ENCODE measurements at places on chromosomes 2 and 18.

- DNase-seq: no peak
Measured at GRCh38 chr2:173148520-173148919, 72.9 kb downstream of the MAP3K20 start.

GRCh38 chr18:41940506-41941215, 14.4 kb upstream of the PIK3C3 start:
- no peak for DNase-seq

DNA sequence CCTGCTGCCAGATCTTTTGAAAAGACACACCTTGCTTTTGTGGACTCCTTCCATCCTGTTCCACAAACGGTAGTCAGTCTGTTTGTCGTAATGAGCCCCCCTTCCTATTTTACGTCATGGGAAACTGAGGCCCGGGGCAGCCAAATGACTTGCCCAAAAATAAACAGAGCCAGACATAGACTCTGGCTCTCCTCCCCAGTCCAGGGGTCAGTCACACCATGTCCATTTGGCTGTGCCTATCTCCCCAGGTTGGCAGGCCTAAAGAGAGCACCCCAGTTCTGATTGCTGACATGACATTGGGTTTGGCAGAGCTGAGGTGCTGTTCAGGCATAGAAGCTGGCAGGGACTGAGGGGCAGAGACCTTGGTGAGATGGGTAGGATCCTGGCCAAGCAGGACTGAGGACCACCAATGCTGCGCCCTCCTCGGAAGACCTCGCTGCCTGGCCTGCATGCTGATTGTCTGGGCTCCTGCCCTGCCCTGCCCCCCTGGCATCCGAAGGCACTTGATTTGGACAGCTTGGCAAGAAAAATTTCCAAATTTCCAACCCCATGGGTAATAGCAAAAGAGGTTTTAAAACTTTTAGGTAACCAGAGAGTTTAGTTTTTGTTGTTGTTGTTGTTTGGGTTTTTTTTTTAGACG, 335.4 kb downstream of the DYSF start:
- no peak for DNase-seq

DNA sequence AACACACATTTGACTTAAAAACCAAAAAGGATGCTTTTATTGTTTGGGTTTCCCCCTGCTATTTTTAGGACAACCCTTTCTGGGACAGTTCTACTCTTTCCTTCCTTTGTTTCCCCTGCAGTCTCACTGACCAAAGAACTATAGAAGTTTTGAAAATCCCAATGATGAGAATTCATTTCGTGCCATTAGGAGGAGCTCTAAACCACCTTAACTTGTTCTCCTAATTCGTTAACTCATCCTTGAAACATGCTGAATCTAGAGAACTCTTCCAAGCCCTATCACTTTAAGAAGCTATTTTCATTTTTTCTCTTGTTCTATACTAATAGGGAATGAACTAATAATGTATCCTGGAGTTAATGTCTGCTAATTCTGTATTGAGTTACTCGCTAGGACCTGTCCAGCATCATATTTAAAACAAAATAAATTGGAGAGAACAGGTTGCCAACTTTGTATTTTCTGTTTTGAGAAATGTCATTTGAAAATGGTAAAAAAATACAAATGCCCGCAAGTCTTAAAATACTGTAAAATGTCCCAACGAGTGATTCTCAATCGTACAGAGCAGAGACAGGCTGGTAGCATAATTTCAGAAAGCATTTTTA, 62.9 kb downstream of the AFTPH start:
- DNase-seq: peak; percentile 63

DNA sequence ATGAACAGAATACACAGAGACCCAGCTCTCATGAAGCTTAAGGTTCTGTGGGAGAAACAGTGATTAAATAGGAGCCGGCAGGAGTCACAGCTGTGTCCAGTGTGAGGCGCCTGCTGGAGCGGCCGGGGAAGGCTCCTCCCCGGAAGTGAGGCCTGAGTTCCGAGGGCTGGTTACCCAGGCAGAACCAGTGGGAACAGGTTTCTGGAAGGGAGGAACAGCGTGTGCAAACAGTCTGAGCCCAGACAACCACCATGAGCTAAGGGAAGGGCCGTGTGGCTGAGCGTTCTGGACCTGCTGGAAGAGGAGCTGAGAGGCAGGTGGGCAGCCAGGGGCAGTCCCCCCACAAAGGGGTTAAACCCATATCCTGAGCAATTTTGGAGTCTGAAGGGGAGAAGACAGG, 26.0 kb upstream of the NPAS2 start:
- no peak for DNase-seq

GRCh38 chr2:120988700-120989511, 253.2 kb downstream of the GLI2 start:
- no peak for DNase-seq

DNA sequence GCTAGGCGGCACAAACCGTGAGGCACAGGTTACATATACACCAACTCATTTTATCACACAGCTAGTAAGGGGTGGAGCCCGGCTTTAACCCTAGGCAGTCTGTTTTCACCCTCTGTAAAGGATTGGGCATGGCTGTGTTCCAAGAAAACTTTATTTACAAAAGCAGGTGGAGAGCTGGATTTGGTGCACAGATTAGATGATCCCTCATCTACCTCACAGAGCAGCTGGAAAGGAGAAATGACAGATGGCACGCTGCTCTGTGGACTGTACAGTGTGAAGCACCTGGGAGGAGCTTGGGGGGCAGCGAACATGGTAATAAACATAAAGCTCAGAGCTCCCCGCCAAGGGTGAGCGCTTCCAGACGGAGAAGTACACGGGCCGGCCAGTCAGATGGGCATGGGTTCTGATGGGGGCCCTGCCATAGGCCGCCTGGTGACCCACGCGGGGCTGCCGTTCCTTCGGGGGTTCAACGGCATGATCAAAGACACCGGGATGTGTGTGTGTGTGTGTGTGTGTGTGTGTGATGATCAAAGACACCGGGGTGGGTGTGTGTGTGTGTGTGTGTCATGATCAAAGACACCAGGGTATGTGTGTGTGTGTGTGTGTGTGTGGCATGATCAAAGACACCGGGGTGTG, 862 bp upstream of the TMEM177 start:
- DNase-seq: no peak

DNA sequence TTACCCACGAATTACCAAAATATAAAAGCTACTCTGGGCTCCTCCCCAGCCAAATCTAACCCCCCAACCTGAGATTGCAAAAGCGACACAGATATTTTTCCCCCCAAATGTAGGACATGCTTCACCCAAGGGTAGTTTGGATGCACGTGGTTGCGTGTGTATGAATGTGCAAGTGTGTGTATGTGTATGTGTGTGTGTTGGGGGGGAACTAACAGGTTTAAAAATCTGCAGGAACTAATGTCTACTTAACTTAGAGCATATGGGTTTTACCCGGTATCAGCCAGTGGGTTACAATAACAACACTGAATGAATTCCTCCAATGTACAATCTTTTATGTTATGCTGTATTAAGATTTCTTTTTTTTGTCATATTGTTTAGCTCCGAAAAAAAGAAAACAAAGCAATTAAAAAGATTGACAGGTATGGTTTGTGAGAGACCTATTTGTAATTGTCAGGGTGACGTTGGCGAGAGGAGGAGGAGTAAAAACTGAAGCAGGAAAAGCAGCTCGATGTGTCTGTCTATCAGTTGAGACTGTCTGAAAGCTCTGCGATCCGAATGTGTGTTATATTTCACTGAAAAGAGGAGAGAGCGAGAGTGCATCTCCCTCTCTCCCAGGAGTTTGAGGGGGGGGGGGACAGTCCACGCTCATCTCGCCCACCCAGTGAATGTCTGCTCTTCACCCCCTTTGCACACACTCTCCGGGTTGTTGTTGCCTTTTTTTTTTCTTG, at the start of gene TSHZ1:
Gene TSHZ1, plus strand, starts transcription at position 524 of the 728 bp plus-strand sequence. CDS start 1,080 bp downstream, outside the sequence.
- peak; percentile 91 for DNase-seq

- DNase-seq: peak; percentile 29
Measured at GRCh38 chr2:27664622-27665363, 1.1 kb downstream of the SLC4A1AP start.

GRCh38 chr2:240685771-240686371, 3.2 kb upstream of the AQP12B start:
- DNase-seq: peak; percentile 9

DNA sequence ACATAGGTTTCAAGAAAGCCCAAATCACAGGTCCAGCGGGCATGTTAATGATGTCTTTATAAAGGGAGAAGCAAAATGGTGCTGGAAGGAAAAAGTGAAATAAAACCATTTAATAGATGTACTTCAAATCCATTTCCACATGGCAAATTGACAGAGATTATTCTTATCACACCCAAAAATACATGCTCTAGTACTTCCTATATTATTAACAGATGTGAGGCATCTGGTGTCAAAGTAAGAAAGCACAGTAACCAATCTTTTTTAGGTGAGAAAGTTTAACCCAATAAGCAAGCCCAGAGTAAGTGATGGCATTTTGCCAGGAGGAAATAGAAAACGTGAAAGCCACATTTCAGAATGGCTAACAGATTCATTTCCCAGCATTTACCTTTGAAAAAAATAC, 128.0 kb downstream of the ABCA12 start:
- DNase-seq: no peak

- DNase-seq: no peak
Measured at GRCh38 chr18:50080932-50081560, 113.9 kb downstream of the MYO5B start.

GRCh38 chr2:20421336-20421987, 25.4 kb upstream of the RHOB start:
- DNase-seq: no peak

DNA sequence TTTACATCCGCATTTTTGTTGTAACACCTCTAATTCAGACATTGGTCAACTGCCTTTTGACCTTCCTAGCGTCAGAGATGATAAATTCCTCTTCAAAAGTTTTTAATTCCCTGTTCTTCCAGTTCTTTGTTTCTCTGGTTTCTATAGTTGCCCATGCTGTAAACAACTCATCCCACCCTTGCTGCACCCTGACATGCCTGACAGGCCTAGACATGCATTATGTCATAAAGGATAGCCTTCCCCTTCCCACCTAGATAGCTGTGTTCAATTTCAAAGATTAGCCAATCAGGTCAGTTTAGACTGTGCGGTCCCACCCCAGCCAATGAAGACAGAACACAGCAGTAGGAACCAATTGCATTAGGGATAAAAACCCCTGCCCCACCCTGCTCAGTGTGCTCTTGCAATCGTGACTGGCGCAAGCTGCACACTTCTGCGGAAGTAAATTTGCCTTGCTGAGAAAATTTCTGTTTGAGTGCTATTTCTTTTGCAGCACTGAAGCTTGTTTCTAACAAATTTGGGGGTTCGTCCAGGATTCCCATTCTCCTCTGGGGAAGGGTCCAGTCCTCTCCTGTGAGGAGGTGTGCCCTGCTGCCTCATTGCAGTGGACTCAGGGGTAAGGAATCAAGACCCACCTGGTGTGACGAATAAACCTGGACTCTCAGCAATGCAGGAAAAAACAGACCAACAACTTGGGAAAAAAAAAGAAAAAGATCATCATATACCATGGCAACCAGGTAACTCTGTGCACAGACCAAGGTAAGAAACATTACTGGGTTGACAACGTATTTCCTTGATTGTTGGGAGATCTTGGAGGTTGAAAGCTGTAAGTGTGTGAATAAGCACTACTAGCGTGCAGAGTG, 9.1 kb upstream of the SAP130 start:
- no peak for DNase-seq

GRCh38 chr2:36921984-36922383, 44.4 kb downstream of the STRN start:
- no peak for DNase-seq

DNA sequence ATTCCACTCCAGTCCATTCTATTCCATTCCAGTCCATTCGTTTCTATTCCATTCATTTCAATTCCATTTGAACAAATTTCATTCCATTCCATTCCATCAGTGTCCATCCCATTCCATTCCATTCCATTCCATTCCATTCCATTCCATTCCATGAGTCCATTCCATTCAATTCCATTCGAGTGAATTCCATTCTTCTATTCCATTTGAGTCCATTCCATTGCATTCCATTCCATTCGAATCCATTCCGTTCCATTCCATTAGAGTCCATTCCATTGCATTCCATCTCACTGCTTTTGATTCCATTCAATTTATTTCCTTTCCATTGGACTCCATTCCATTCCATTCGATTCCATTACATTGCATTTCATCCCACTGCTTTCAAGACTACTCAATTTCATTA, 1132.1 kb downstream of the RPIA start:
- DNase-seq: no peak

GRCh38 chr2:88521445-88522073, 69.1 kb upstream of the FOXI3 start:
- DNase-seq: no peak

GRCh38 chr2:158120664-158121641, 19.3 kb downstream of the UPP2 start:
- no peak for DNase-seq

DNA sequence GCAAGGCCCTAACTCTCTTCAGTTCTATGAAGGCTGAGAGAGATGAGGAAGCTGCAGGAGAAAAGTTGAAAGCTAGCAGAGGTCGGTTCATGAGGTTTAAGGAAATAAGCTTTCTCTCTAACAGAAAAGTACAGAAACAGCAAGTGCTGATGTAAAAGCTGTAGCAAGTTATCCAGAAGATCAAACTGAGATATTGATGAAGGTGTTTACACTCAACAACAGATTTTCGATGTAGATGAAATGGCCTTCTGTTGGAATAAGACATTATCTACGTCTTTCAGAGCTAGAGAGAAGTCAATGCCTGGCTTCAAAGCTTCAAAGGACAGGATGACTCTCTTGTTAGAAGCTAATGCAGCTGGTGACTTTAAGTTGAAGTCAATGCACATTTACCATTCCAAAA, 87.4 kb downstream of the PDCL3 start:
- DNase-seq: no peak

DNA sequence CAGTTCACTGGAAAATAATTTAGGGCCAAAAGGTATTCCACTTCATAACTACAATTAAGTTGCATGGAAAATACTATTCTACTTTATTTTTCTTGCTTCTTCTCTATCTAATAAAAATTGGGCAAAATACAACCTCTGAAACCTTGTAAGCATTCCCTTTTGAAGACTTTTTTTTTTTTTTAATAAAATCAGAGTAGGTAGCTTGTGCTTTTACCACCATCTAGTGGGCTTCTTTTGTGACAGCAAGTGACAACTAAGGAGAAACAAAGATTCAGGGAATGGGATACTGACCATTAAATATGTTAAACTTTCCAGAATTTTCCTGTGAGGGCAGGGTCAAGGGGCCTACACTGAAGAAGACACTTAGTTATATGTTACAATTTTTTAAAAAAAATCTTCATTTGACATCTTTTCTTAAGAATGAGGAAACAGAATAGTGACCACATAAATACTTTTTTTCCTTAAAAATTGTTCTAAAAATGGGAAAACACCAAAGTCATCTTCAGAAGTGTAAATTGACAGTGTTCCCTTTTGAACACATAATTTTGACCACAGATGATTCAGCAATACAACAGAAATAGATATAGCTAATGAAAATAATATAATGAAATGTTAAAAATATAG, 1183.2 kb upstream of the ACVR2A start:
- peak; percentile 48 for DNase-seq

Measured in OCI-M1 (cell line).